ENCODE measurements at places on chromosomes 1 and 21. TPM values are rescaled to one million over a fixed set of nuclear protein-coding genes. Genes with fewer than 3 reads are reported as not detected.

Gene CELA3B
- total RNA-seq = not detected

Gene LRRC38
- total RNA-seq = not detected

Gene DEPDC1
- 3.2 TPM for total RNA-seq

Gene PRDM16
- 11.6 TPM for total RNA-seq

Gene KANK4
- total RNA-seq = 0.07 TPM

Gene CTTNBP2NL
- 17.1 TPM for total RNA-seq

Gene SLAMF7
- not detected for total RNA-seq

Gene WNT3A
- not detected for total RNA-seq

Gene ATP6V1G3
- not detected for total RNA-seq

Gene BACE2
- 120 TPM for total RNA-seq

Gene MSH4
- total RNA-seq = 0.33 TPM

Gene PADI4
- total RNA-seq = not detected

Gene RPTN
- not detected for total RNA-seq

Gene S100A7A
- not detected for total RNA-seq

Gene PLCH2
- 0.53 TPM for total RNA-seq

Gene C1orf185
- total RNA-seq = not detected

Gene GJB5
- not detected for total RNA-seq

Gene PTGFR
- total RNA-seq = 28.9 TPM

Gene NFASC
- total RNA-seq = 47.6 TPM

Gene AADACL4
- not detected for total RNA-seq

Measured in smooth muscle cell of the pulmonary artery (primary cell).